ENCODE measurements at places on chromosomes 16 and 17.

GRCh38 chr17:77566151-77566550 is 392.4 kb upstream of the TNRC6C start:
- DNase-seq = no peak

DNA sequence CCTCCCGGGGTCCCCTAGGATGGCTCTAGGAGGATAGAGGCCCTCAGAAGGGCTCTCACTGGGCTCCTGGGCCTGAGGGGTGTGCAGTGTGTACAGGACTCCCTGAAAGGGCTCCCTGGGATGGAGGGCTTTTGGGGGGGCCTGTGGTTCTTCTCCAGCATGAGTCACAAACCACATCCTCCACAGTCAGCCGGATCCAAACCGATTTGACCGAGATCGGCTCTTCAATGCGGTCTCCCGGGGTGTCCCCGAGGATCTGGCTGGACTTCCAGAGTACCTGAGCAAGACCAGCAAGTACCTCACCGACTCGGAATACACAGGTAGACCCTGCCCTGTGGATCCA is 4.5 kb downstream of the TRPV2 start:
- no peak for DNase-seq

GRCh38 chr17:77003699-77004098 is 135.5 kb downstream of the MGAT5B start:
- DNase-seq = no peak

DNA sequence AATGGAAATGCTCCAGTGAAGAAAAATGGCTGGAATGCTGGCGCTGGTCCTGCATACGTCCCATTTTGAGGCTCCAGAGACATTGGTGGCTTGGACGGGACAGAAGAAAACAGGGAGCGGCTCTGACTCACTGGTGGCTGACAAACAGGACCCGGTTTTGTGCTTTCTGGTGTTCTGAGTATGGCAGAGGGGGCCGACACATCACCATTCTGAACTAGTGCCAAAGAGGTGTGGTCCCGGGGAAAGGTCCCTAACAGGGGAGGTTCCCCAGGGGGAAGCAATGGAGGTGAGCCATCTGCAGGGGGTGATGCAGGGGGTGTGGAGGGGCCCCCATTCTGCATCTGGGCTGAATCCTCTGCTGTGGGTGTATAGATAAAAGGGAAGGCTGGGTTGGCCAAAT is 8.3 kb downstream of the ANKRD40 start:
- DNase-seq = no peak

- DNase-seq = peak; percentile 95
Observed at GRCh38 chr17:42681976-42682721, at the start of gene CNTNAP1. Gene CNTNAP1 (plus strand): TSS chr17:42682531. CDS start chr17:42682830, 299 bp downstream.

GRCh38 chr17:72425794-72426168 is 305.0 kb downstream of the SOX9 start:
- no peak for DNase-seq

- no peak for DNase-seq
Observed at GRCh38 chr17:45282683-45283644, 21.1 kb upstream of the SPATA32 start.

DNA sequence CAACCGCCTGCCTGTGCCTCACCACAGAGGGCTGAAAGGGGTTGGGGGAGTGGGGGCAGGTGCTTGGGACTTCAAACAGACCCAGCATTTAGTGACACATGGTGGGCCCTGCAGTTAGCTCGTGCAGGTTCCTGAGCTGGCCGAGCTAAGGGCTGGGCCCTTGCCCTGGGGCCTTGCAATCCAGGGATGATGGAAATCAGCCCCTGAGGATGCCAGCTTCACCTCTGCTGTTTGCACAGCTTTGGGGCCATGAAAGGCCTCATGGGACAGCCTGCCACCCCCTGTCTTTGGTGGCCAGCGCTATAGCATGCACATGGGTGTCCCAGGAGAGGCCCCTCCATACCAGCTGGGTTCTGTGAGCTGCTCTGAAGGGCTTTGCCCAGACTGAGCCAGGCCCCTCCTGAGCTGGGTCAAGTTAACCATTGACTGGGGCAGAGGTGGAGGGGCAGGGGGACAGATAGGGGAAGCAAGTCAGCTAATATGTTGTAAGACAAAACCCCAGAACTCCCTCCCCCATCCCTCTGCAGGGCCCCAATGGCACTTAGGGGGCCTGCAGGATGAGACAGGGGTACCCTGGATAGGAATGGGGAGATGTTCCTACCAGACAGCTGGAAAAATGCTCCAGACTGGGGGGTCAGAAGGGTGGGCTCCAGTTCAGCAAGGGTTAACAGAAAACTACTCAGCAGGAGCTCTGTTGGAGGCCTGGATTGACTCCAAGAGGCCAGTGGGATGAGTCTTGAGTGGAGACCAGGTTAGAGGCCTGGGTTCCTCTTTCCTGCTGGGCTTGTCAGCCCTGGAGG is 692 bp downstream of the PRR15L start:
- DNase-seq = no peak

DNA sequence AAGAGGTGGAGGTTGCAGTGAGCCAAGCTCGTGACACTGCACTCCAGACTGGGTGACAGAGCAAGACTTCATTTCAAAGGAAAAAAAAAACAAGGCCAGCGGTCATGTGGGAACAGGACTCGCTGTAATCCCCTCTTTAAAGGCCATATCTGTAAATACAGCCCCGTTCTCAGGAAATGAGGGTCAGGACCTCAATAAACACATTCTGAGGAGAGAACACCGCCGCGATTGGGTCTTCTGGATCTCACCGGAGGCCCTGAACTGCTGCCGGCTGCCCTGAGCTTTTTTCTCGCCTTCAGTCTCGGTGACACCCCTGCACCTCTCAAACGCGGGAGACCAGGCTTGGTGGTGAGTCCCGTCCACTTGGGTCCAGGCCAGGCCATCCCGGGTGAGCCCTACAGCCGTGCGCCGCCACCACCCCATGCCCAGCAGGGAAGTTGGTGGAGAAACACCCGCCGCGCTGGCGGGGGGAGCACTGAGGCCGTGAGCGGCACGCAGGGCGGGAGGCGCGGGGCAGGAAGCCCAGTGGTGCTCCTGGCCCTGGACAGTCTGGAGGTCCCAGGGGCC is 28.4 kb downstream of the SLC25A10 start:
- no peak for DNase-seq

DNA sequence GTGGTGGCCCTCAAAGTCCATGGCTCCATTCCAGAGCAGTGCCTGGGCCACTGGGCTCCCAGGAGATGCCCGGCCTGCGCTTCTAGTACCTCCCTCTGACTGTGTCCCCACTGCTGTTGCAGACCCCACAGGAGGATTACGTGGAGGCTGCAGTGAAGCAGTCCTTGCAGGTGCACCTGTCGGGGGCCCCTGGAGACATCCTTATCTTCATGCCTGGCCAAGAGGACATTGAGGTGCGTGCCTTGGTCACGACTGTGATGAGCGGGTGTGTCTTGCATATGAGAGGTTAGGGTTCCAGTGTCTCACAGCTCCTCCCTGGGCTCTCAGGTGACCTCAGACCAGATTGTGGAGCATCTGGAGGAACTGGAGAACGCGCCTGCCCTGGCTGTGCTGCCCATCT is 11.3 kb downstream of the DHX38 start:
- no peak for DNase-seq

GRCh38 chr16:6483469-6484033 is 849.1 kb upstream of the RBFOX1 start:
- DNase-seq = no peak

GRCh38 chr17:36152639-36153120 is 23.8 kb downstream of the TBC1D3B start:
- DNase-seq = no peak

DNA sequence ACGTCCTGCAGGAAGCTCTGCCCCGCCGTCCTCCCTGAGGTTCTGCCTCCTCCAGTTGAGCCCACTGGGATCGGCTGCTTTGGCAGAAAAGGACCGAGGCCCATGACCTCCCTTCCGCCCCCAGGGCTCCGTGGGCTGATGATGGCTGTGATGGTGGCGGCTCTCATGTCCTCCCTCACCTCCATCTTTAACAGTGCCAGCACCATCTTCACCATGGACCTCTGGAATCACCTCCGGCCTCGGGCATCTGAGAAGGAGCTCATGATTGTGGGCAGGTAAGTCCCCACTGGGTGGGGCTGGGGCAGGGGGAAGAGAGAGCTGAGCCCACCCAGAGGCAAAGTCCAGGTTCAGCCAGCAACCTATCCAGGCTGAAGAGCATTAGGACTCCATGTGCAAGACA is 61.1 kb downstream of the SLC5A11 start:
- no peak for DNase-seq

DNA sequence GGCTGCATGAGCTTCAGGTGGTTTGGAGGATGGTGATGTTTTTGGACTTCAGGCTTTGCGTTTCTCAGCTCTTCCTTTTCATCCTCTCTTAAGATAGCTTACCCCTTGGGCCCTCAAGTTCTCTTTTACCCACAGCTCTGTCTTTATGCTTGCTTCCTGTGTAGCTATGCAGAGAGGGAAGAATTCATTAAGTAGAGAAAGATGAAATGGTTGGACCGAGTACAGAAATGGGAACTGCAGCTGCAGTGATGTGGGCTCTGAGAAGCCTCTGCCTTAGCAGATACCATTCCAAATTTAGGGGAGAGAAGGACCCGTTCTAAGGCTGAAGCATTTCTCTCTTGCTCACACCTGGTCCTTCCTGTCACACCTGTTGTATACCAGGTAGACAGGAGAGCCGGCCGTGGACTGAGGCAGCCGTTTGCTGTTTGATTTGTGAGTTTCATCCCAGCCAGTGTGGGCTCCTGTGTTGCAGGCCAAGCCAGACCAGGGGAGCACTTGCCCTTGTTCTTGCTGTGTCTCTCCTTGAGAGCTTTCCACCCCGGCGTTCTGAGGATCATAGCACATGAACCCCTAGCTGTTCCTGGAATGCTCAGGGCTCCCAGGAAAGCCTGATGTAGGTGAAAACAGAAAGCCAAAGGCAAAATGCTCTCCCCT is 392.7 kb downstream of the CPPED1 start:
- no peak for DNase-seq

GRCh38 chr16:85913688-85914422 is 14.9 kb downstream of the IRF8 start:
- DNase-seq = no peak

DNA sequence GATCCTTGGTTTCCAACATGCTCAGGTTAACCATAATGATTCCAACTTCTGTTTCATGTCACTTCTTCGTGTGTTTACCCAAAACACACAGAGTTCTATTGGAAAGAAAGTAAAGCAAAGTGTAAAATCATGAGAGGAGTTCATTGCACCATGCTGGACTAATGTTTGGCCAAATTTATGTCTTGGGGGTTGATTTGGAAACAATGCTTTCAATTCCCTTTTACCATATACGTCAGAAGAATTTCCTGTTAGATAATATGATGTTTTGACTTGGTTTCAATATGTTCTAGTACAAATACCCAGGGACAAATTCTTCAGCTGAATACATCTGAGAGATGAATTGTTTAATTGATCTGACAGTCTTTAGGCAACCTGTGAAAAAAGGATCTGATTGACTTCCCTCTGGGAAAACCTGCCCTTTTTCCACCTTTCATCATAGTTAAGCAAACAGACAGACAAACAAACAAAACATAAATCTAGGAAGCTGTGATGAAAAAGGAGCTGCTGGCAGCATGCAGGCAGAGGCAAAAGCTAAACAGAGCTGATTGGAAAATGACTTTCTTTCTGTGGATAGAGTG is 26.0 kb upstream of the MPHOSPH6 start:
- DNase-seq = peak; percentile 54

- DNase-seq = no peak
Observed at GRCh38 chr17:31595666-31596381, 204.3 kb downstream of the RAB11FIP4 start.

- DNase-seq = no peak
Observed at GRCh38 chr17:74868251-74868907, 4.4 kb downstream of the FDXR start.

DNA sequence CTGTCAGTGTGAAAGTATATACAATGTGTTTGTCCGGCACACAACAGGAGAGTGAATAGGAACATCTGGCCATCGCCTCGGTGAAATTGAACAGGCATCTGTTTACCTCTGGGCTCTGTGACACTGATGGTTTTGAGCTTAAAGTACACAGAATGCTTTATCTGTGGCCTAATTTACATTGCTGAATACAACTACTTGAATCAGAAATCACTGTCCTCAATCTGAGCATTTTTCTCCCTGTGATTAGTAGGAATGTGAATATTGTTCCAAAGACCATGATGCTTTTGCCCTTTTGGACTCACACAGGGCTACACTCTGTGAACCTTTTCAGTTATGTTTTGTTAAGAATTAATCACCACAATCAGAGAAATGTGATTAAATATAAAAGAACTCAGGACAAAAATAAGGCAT is 323.0 kb upstream of the TBX2 start:
- no peak for DNase-seq

DNA sequence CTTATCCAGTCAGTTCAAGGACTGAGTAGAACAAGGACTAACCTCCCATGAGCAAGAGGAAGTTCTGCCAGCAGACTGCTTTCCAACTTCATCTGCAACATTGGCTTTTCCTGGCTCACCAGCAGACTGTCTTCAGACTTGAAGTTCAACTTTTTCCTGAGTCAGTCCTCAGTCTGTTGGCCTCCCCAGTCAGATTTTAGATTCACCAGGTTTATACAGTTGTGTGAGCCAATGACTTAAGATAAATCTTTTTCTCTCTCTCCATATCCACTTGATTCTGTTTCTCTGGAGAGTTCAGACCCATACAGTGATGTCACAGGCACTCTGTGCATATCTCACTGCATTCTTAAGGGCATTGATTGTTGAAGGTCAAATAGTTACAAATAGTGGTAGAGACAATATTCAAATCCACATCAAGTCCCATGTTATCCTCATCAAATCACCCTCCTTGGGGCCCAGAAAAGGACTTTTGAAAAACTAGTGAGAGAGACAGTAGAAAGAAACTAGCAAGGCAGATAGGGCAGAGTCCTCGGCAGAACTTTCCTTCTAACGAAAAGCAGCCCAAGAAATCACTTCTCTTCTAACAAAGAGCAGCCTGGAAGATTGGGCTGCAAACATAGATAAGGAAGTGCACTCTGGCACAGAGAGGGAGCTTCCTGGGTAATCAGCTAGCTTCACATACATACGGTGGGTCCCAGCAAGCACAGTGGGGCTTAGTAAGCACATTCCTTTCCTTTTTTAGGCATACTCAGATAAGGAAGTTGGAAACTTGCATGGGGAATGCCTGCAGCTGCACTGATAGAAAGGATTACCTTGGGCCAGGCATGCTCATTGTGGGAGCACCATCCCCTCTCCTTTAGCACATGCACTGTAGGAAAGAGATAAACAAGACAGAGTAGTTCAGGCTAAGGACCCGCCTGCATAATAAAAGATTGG is 132.3 kb upstream of the FAM20A start:
- no peak for DNase-seq

- no peak for DNase-seq
Observed at GRCh38 chr16:13333336-13333735, 431.9 kb downstream of the SHISA9 start.

DNA sequence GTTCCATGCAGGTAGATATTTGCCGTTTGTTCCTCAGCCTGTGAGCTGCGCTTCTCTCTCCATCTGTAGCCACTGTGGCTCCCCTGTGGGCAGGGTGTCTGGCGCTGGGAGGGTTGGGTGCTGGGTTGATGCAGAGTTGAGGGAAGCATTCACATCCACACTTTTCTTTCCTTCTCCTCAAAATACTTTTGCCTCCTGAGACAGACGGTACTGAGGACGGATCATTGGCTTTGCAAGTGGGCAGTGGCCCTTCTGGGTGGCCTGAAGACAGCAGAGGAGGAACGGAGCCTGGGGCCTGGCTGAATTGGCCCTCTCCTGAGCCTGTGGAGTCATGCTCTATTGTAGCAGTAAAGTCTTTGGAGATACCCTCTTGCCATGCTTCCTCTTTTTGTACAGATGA is 43.0 kb downstream of the NKD1 start:
- DNase-seq = no peak

GRCh38 chr16:63804126-63804525 is 1317.7 kb downstream of the CDH11 start:
- DNase-seq = no peak
